ENCODE measurements at places on chromosomes 3 and 15. TPM values are rescaled to one million over a fixed set of nuclear protein-coding genes. Genes with fewer than 3 reads are reported as not detected.
A peak's percentile ranks its signal among the peaks of the same experiment; 100 is the strongest.

UBA7 gene
- polyA plus RNA-seq = 20.5 TPM

GRCh38 chr3:177658354-177658753 lies 461.1 kb upstream of the TBL1XR1 start:
- DNase-seq = no peak

DNA sequence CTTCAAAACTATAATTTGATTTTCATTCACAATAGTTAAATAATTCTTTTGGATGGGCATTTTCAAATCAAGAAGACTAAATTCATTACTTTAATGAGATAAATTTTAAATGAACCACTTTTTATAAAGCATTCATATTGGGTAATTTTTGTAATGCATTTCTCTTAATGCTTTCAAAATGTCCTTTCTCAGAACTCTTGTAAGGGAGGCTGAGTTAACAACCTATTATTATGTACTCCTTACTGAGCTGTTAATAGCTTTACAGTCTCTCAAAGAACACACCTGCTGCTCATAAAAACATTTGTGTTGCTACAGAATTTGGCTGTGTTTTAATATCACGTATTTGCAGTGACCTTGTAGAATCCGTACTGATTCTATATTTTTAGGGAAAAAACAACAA lies 334.0 kb upstream of the ARL6 start:
- DNase-seq = no peak

DNA sequence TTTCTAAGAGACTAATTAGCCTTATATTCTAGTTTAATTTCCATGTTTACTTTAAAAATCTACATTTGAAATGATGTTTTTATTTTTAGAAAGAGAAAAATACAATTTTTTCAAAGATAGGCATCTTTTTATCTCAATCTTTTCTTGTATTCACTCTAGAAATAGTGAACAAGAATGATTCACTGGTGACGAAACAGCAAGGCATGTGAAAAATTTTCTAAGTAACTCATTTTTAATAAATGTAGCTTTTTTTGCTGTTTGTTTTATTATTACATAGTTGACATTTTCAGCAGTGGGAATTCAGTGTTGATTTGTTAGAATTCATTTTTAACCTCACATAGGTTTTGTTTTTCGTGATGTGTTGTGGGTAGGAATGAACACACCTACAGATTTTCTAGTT lies 1226.4 kb downstream of the NSUN3 start:
- no peak for DNase-seq

GRCh38 chr3:39705351-39705900 lies 104.0 kb upstream of the MYRIP start:
- DNase-seq = no peak

GRCh38 chr15:93829115-93829870 lies 402.1 kb upstream of the MCTP2 start:
- DNase-seq = no peak

CFAP92 gene
- 1.4 TPM for polyA plus RNA-seq

GRCh38 chr3:46470831-46471230 lies 6.1 kb upstream of the LTF start:
- no peak for DNase-seq

CRYGS gene
- 3.5 TPM for polyA plus RNA-seq

GRCh38 chr3:46909535-46910161 lies 32.1 kb downstream of the PTH1R start:
- DNase-seq = peak; percentile 80

CHL1 gene
- polyA plus RNA-seq = 2.6 TPM

- no peak for DNase-seq
Measured at GRCh38 chr3:193772422-193772763, 179.4 kb downstream of the OPA1 start.

- DNase-seq = no peak
Measured at GRCh38 chr3:58798312-58798711, 131.7 kb upstream of the FAM3D start.

DNA sequence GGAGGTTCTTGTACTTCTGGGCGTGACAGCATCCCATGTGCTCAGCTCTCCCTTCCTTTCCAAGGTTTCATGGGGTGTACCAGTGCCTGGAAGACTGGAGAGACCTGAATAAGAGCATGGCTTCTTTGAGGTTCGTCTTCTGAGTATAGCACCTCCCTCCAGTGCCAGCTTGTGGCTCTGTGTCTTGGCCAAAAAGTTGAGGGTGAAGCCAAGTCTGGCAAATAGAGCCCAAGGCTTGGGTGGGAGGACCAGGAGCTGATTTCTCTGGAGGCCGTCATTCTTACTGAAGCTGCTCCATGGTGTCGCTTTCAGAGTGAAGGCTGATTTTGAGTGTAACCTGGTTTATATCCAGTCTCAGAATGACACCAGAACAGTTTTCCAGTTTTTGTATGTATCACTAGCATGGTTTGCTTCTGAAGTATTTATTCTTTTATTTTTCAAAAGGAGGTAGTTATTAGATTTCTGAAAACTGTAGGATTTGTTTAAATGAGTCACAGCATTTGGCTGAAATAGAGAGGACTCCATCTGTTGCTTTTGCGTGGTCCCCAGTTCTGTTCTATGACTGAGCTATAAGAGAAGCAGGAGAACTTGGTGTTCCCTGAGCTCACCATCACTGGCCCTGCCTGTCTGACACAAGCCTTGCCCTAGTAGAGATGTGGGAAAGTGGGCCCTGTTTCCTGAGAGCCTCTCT lies 47.2 kb downstream of the BSN start:
- DNase-seq = no peak

DNA sequence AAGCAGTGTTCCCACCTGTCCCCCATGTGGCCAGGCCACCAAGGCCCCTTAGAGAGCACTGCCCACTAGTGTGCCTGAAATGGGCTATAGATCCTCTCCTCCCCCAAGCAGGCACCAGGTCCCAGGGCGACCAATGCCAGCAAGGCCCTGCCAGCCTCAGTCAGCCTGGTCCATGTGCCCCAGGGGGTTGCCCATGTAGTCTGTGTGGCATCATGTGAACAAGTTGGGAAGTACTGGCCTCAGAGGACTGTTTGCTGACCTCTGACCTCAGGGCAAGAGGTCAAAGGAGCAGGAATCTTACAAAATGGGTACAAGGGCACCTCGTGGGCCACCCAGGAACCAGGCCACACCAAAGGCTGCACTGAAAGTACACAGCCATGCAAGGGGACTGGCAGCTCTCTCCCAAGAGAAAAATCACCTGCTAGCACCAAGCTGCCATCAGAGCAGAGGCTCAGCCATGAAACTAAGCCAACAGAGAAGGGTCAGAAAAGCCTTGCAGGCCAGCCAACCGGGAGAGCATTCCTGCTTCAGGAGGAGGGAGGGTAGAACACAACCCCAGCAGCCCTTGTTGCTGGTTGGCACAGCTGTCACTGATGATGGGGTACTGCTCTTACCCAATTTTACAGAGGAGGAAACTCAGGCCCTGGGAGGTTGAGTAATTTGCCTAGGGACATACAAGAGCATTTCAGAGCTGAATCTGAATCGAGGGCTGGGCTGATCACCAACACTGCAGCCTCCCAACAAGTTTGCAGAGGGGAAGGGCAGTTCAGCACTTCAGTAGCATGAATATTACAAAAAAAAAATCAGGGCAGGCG lies 5.2 kb upstream of the FURIN start:
- no peak for DNase-seq

SLC7A14 gene
- polyA plus RNA-seq = 0.58 TPM

- no peak for DNase-seq
Measured at GRCh38 chr3:167102071-167102470, 278.0 kb downstream of the ZBBX start.

CLDN18 gene
- polyA plus RNA-seq = 0.44 TPM

DNA sequence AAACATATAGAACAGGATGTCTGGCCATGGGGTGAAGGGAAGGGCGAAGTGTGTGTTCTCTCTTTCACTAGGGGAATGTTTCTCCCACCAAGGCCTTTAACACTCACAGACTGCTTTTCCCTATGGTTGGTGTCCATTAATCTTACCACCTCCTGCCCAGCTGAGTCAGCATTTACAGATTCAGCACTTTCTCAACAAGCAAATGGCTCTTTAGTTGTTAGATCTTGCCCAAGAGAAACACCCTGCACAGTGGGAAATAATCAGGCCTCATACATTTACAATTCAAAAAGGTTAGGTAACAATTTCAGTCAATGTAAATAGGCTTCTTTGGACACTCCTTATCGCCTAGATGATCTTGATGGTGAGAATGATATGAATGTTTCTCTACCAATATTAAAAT lies 418.2 kb downstream of the EPHA3 start:
- no peak for DNase-seq

DNA sequence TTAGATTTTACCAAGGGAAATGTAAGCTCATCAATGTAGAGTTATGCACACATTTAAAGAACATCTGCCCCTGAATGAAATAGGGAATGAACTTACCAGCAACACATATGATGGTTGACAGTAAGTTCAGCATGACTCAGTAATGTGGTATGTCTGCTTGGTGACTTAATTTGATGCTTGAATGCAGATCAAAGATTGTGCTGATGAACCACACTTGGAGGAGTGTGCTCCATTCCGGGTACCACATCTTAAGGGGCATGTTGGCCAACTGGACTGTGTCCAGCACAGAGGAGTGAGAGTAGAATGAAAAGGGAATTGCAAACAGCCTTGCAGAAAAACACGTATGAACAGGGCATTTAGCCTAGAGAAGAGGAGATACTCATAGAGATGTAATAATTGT lies 171.0 kb upstream of the RARB start:
- DNase-seq = no peak

DNA sequence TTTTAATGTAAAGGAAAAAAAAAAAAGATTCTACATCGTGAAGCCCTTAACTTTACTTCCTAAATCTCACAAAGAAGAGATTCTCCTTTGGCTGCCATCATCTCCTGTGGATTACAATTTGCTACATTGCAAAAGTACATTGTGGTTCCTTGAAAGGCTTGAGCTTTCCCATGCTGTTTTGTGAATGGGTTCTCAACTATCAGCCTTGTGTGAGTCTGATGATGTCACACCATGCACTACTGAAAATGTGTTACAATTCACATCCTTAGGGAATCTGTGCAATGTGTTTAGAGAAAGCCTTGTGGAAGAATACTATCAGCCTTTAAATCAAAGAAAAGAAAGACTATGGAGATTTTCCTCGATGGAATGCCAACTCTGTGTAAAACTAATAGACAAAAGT lies 510.0 kb upstream of the ALCAM start:
- no peak for DNase-seq

AGBL1 gene
- 11.7 TPM for polyA plus RNA-seq

DNA sequence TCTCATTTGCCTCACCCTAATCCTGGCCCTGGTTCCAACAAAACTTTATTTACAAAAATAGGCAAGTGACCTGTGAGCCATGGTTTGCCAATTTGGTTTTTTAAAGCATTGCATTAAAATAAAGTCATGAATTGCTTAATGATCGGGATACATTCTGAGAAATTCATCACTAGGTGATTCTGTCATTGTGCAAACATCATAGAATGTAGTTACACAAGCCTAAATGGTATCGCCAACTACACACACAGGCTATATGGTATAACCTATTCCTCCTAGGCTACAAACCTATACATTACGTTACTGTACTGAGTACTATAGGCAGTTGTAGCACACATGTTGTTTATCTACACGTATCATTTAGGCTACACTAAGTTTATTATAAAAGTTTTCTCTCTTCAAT lies 45.9 kb upstream of the SSR3 start:
- DNase-seq = no peak

DNA sequence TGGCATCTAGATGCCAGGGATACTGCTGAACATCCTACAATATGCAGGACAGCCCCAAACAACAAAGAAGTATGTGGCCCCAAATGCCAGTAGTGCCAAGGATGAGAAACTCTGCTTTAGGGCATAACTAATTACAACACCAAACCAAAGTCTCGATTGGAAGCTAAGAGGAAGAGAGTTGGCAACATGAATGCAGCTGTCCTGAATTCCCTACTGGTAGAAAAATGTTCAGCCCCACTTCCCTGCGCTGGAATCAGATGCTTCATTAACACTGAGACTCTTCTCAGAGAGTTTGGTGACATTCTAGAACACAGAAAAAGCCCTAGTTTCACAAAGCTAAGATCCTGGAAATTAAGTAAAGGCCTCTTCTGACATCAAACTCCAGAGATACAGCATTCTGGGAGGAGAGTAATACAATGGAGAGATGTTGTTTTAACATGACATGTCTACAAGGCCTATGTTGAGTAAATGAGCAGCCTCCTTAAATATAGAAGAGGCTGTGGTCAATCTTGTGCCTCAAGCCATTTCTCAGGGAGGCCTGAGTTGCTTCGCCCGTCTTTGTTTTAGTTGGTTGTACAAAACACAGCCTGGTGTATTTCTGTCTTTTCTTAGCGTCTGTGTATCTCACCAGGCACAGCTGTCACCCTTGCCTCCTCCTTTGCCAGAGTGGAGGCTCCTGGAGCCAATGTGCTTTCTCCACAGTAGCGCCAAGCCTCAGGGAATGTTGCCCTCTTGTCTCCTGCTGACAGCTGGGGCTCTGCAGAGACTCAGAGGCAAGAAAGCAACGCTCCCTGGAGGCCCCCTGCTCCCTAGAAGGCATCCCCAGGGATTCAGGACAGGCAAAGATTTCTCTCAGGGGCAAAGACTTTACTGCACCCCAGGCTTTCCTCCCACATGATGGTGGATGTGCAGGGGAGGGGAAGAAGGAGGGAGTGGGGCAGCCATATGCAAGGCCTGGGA lies 25.1 kb upstream of the CTNNB1 start:
- no peak for DNase-seq

- no peak for DNase-seq
Measured at GRCh38 chr3:193813501-193813830, 220.5 kb downstream of the OPA1 start.

- DNase-seq = no peak
Measured at GRCh38 chr15:50857763-50858162, 50.7 kb upstream of the AP4E1 start.

GRCh38 chr15:74396146-74396438 lies 28.6 kb upstream of the CYP11A1 start:
- DNase-seq = no peak

DNA sequence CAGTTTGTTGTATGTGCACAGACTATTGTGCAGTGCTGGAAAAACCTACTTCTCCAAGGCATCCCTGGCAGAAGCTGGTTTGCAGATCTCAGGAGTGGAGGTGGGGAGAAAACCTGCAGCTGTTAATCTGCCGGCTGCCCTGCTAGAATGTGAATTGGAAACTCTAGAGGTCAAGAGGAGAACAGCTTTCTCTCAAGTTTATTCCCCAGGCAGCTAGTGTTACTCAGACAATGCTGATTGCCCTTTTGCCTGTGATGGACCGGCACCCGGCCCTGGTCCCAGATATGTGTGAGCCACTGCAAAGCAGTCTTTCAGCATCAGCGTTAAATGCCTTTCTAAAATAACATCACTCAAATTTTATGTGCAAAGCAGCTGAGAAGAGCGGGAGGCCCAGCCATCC lies 129.7 kb upstream of the TPM1 start:
- no peak for DNase-seq

GRCh38 chr3:157447026-157447694 lies 10.5 kb downstream of the PTX3 start:
- DNase-seq = no peak
